Posterior vena cava (tissue), 2 donors: ENCODE measurements at places on chromosomes 11 and 22.
A peak's percentile ranks its signal among the peaks of the same experiment; 100 is the strongest.

GRCh38 chr22:41480397-41480735, 11.4 kb downstream of the ACO2 start:
- peak; percentile 37 for DNase-seq

DNA sequence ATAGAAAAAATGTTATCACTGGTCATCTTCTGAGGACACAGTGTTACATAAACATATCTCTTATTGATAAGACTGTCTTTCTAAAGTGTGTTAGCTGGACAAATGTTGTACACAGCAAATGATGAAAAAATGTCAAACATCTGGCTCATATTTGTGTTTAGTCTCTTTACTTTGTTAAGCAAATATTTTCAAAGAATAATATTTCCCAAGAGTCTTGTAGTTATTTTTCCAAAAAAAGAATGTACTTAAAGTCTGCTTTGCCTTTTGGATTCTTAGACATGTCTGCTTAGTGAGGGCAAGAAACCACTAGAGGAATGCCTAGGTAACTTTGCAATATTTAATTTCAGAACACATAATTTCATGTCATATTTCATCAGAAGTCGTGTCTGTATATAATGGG, 23.9 kb upstream of the CCDC179 start:
- DNase-seq, result no peak

GRCh38 chr22:25536589-25536988, 27.9 kb upstream of the GRK3 start:
- DNase-seq, result no peak

- no peak for DNase-seq
Measured at GRCh38 chr11:6240781-6241180, 1.9 kb downstream of the CNGA4 start.

DNA sequence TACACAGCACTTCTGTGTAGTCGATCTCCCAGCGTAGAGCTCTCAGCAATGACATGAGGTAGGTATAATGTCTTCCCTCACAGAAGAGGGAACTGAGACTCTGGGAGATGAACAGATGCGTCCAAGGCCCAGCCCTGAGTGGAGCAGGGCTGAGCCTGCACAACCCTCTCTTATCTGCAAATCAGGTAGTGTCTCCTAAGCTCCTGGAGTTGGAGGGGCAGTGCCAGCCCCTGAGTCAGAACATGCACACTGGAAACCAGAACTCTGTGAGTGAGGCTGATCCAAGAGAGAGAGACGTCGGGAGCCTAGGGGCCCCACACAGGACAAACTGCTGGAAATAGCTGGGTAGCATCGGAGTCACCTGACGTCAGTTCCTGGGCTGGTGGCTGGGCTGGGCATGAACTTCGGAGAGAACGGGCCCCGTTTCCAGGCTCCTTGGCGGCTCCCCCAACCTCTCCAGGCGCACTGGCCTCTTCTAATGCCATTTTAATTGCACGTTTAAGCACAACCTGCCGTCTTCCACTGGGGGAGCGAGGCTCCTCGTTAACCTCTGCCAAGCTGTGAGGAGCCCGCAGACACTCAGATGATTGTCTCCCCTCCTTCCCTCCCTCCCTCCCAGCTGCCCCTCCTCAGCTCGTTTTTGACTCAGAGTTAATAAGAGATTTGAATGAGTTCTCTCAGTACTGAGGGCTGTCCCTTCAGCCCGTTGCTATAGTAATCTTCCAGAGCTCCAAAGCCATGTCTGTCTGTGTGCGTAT, 191.2 kb upstream of the TBCEL start:
- DNase-seq, result peak; percentile 64

DNA sequence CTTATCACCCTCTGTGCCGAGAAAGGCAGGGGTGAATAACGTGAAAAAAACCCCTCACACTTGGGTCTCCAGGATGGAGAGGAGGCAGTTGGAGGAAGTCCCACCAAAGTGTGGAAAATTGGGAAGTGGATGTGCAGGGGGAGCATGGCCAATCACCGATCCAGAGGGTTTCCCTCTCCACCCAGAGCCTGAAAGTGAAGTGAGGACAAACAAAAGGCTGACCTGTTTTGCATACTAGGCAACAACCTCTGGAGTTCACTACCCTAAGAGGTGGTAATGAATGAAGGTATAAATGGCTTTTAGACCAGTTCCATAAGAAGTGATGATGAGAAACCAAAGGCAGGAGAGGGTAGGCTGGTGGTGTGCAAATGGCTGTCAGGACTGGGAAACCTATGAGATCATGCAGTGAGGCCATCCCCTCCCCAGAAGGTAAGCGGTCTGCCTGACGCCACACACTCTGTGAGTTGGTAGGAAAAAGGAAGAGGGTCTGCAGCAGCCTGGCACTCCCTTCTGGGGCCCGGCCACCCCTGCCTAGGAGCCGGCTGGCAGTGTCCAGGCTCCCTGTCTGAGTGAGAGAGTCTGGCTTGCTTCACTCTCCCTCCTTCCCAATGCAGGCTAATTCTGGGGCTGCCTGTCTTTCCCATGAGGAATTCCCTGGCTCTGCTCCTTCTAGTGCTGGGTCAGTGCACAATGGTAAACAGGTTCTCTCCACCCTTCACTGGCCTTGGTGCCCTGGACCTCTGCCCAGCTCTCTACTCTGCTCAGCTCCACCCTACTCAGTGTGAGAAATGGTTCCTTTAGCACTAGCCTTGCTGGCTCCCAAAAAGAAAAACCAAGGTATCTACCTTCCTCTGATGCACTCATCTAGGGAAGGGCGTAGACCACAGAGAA, 15.6 kb downstream of the TBC1D10A start:
- no peak for DNase-seq

GRCh38 chr22:43134553-43134952, 8.6 kb downstream of the MCAT start:
- no peak for DNase-seq

DNA sequence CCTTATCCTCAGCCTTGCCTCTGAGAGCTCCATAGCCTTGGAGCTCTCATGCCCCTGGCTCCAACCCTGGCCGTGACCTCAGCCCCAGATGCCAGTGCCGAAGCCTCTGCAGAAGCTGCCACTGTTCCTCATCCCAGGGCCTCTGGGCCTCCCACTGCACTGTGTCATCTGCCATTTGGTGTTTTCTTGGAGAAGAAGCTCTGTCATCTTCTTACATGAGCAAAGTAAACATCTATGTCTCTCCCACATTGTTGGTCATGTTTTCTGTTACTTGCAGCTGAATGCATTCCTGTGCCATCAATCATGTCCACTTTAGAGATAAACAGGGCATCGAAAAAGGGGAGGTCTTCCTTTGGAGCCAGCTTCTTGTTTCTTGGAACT, 45.0 kb upstream of the FTH1 start:
- no peak for DNase-seq

DNA sequence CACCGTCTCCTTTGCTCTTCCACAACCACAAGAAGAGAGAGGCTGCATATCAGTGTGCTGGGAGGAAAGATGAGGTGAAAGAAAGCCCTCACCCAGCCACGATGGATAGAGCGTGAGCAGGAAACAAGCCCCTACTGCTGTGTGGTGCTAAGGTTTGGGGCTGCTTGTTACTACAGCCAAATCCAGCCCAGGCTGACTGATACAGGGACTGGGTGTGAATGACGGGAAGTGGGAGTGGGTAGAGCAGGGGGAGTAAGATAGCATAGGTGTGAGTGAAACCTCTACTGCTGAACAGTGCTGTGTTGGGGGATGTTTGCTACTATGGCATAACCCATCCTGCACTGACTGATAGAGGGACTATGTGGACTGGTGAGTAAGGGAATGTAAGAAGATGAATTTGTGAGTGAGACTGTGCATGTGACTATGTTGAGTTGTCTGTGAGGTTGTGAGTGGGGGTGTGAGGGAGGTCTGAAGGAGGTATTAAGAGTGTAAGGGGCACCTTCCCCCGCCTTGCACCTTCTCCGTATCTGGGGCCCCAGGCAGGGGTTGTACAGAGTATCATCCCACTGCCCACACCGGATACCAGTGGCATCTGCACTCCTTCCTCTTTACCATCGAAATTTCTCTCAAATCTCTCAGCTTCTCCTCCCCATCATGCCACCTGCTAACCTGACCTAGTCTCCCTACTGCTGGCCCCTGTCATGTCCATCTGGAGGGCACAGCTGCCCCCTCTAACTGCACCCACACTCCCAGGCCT, 91.5 kb downstream of the MN1 start:
- no peak for DNase-seq

DNA sequence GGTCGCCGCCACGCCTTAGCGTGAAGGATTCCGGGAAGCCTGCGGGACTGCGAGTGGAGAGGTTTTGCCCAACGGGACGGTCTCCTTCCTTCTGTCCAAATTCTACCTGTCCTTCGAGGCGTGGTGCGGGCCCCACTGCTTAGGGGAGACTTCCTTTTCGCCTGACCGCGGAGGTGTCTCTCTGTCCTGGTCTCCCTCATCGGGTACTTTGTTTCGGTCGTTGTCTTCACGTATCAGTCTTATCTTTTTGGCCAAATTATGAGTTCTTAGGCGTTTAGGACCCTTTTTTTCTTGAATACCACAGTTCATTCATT, 388 bp downstream of the HINFP start:
- no peak for DNase-seq

- DNase-seq, result no peak
Measured at GRCh38 chr11:3950996-3951660, 95.7 kb downstream of the STIM1 start.

GRCh38 chr11:17561111-17561415, 14.0 kb downstream of the OTOG start:
- DNase-seq, result no peak

GRCh38 chr22:35442471-35442870, 42.5 kb downstream of the MCM5 start:
- no peak for DNase-seq

GRCh38 chr11:20912065-20912821, 242.9 kb downstream of the NELL1 start:
- DNase-seq, result no peak

DNA sequence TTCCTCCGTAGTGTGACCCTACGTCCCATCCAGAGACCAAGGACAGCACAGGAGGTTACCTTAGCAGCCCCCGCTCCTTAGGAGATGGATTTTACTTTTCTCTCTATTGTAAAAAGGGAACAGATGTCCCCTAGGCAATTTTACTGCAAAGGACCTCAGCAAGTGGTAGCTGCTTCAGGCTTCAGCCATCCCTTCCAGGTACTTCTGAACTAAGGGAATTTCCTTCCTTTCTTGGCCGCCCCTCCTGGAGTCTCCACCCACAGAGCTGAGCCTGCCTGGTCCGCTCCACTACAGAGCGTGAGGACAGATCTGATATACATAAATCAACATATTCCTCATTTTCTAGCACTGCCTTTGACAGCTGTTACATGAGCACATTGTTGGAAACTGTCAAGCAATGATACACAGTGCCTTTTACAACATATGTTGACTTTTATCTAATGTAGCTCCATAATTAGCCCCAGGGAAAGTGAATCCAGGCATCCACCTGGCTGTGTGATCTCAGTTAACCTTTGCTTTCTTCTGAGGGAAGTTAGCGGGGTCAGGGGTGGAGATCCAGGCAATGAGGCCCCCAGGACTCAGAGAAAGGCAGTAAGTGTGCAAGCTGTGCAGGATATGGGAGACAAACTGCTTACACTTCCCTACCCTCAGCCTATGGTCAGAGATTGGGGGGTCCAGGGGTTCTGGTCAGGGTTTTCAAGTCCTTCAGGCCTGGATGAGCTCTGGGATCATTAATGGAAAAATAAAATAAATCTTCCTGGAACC, 51.9 kb downstream of the SPATA19 start:
- DNase-seq, result no peak

DNA sequence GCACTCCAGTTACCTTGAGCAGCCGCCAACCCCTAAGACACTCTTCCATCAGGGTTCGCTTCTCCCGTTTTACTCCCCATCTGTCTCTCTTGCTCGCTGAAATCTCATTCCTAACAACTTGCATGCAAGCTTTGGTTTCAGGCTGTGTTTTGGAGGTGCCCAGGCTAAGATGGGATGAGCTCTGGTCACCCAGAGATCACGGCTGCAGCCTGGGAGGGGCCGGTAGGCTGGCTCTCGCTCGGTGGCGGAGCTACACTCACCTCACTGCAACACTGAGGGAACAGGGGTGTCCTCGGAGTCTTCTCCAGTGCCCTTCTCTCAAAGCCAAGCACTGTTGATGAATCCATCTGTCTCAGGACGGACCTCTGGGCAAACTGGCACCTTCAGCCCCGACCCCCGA, 197.5 kb downstream of the BARX2 start:
- no peak for DNase-seq

- no peak for DNase-seq
Measured at GRCh38 chr11:34963351-34963750, 46.9 kb downstream of the PDHX start.

GRCh38 chr11:77542296-77542695, 47.5 kb upstream of the AQP11 start:
- no peak for DNase-seq

GRCh38 chr22:44698531-44699421, 3.2 kb upstream of the PRR5 start:
- DNase-seq, result no peak

DNA sequence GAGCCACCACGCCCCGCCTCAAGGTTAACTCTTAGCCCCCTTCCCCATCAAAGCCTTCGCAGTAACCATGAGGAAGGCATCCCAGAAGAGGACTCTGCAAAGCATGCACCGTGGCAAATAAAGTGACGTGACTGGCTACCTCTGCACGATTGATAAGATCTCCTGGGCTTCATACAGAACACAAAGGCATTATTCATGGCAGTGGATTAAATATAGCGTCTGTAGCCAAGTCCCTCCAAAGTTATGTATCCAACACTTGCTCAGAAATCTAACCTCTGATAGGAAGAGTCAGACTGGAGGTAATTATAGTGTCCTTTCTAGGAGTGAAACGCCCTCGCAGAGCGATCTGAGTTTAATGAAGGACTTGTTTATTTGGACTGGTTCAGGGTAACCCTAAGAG, 22.4 kb downstream of the CPT1A start:
- DNase-seq, result no peak

GRCh38 chr11:64687204-64687603, 35.8 kb downstream of the NRXN2 start:
- no peak for DNase-seq

GRCh38 chr11:1906181-1906580, 13.3 kb upstream of the TNNT3 start:
- no peak for DNase-seq

DNA sequence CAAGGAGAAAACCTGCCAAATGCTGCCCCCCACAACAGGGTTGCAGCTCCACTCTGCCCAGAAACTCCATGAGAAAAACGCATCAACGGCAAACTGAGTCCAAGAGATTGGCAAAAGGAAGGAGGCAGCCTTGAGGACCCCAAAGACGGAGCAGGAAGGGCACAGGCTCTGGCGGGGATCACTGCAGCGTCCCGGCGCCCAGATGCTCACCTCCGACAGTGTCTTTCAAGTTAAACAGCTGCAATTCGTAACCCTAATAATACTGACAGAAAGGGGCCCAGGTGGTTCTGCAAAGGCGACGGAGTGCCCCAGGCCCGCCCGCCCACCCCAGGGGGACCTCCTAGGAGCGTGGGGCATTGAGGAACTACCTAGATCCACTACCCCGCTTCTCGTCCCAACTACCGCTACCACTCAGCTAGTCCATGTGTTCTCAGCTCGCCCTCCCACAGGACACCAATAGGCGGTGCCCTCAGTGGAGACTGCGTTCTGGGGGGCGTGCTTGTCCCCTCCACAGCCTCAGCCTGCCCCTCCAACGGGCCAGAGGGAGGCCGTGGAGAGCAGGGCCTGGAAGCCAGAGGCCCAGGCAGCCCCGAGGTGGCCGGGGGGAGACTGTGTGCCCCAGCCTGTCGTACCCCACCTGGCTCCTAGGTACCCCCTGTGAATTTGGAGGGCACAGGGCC, 127.4 kb downstream of the PHF21B start:
- peak; percentile 58 for DNase-seq

- no peak for DNase-seq
Measured at GRCh38 chr11:126700768-126701519, 299.6 kb downstream of the KIRREL3 start.

GRCh38 chr11:119196833-119197483, 9.2 kb upstream of the CBL start:
- no peak for DNase-seq

- DNase-seq, result no peak
Measured at GRCh38 chr11:43874078-43874477, 6.6 kb upstream of the ALKBH3 start.
